Ascending aorta (tissue), 2 donors: ENCODE measurements at places on chromosomes 2 and 18. TPM values are rescaled to one million over a fixed set of nuclear protein-coding genes. Genes with fewer than 3 reads are reported as not detected.
A peak's percentile ranks its signal among the peaks of the same experiment; 100 is the strongest.

GRCh38 chr2:105969552-105969951 lies 224.5 kb downstream of the UXS1 start:
- no peak overlapping the region for H3K27ac ChIP-seq
- no peak for DNase-seq
- no peaks in the 10 kb centered on the region for H3K36me3 ChIP-seq
- H3K27me3 ChIP-seq: no peaks in the 10 kb centered on the region

DNA sequence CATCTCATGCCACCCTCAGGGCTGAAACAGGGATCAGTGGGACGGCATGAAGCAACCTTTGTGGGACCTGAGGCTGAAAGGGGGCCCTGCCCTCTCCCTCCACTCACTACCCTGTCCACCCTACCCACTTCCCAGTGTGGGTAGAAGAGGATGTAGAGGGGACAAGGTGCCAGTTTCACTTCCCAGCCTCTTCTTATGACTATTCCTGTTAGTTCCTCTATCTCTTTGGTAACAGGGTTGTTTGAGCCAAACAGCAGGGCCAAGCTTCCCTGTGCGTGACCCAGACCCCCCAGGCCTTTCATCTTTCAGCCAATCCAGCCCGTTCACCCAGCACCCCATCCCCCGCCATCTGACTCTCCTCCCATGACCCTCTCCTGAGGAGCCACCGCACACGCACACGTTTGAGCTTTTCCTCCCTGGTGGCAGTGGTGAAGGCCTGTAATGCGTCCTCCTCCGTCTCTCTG lies 82.3 kb downstream of the STPG4 start:
- H3K27me3 ChIP-seq: no peaks in the 10 kb centered on the region
- peaks cover 35% of the 10 kb centered on the region for H3K4me1 ChIP-seq
- peak; percentile 41 for DNase-seq
- H3K4me3 ChIP-seq: no peak overlapping the region

DNA sequence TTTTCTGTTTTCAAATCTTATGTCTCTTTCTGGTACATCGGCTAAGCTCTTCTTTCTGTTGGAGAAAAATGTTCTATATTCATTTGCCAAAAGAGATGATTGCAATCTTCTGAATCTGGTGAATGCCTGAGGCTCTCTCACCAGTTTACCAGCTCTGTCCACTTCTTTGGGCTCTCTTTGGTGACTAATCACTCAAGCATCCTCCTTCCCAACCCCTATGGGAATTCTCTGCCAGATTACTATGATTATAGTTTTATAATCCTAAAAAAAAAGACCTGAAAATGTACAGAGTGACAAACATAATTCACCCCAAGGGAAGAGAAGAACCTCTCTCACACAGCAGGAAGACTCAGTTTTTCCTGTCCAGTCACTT lies 187.3 kb downstream of the CAMKMT start:
- no peaks in the 10 kb centered on the region for H3K36me3 ChIP-seq
- no peak overlapping the region for H3K4me3 ChIP-seq

DNA sequence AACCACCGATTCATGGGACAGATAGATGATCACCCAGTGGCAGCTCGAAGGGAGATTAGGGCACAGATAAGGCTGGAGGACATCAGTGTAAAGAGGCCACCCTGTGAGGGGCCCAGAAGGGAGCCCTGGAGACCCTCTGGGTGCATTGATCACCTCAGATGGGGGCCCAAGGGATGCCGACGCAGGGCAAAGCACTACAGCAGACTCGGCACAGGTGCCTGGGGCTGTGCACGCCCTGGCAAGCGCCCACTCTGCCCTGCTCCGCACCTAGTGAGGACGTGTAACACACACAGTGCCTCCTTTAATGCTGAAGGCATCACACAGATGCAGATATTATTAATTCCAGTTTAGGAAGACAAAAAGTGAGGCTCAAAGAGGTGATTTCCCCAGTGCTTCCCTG lies 9.5 kb downstream of the GYPC start:
- peak overlapping the region; percentile 29 for H3K27ac ChIP-seq
- peaks cover 53% of the 10 kb centered on the region for H3K4me1 ChIP-seq
- H3K27me3 ChIP-seq: no peaks in the 10 kb centered on the region
- DNase-seq: no peak
- no peaks in the 10 kb centered on the region for H3K36me3 ChIP-seq
- no peak overlapping the region for H3K4me3 ChIP-seq

- H3K36me3 ChIP-seq: no peaks in the 10 kb centered on the region
- peak overlapping the region; percentile 83 for H3K27ac ChIP-seq
- H3K27me3 ChIP-seq: no peaks in the 10 kb centered on the region
- no peak for DNase-seq
- H3K4me1 ChIP-seq: peaks cover 37% of the 10 kb centered on the region
Measured at GRCh38 chr2:111905990-111906735, 7.8 kb downstream of the MERTK start.

GRCh38 chr2:126823951-126824350 lies 74.7 kb upstream of the TEX51 start:
- H3K27ac ChIP-seq: no peak overlapping the region
- no peaks in the 10 kb centered on the region for H3K27me3 ChIP-seq
- H3K36me3 ChIP-seq: no peaks in the 10 kb centered on the region
- no peak overlapping the region for H3K4me3 ChIP-seq
- no peaks in the 10 kb centered on the region for H3K4me1 ChIP-seq
- DNase-seq: no peak

DNA sequence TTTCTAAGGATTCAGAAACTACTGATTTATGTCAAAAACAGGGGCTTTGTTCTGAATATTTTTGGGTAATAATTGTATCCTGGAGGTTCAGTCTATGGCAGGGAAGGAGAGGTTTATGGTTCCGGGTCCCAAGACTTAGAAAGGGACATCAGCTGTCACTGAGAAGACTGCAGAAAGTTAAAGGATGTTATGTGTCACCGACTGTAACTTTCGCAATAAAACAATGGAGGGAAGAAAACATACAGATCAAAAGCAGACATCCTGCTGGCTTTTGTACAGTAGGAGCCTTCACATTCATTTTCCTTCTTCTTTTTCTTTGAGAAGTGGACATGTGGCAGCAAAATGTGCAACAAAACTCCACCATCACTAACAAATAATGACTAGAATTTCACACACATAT lies 900.7 kb upstream of the SOX11 start:
- H3K4me3 ChIP-seq: no peak overlapping the region
- no peaks in the 10 kb centered on the region for H3K36me3 ChIP-seq
- DNase-seq: no peak

GRCh38 chr2:5894355-5894754 lies 202.2 kb downstream of the SOX11 start:
- no peak overlapping the region for H3K27ac ChIP-seq
- H3K27me3 ChIP-seq: no peaks in the 10 kb centered on the region
- H3K4me1 ChIP-seq: no peaks in the 10 kb centered on the region
- DNase-seq: no peak
- no peak overlapping the region for H3K4me3 ChIP-seq
- no peaks in the 10 kb centered on the region for H3K36me3 ChIP-seq

DNA sequence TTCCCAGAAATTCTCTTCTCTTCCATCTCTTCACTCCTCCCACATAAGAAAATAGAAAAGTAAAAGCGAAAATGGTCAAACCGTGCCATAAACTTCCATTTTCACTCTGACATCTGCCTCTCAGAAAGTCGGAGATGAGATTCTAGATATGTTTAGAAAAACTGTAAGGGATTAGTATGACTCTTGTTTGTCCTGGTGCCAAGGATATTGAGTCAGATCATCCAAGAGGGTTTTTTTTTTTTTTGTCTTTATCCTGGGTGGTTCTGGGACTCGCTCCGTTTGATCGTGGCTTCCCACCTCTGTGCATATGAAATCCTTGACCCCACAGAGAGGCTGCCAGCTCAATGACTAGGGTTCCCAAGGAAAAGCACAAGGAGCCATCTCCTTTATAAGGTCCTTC lies 17.3 kb downstream of the EN1 start:
- no peak overlapping the region for H3K27ac ChIP-seq
- H3K4me3 ChIP-seq: no peak overlapping the region
- no peak for DNase-seq
- H3K36me3 ChIP-seq: no peaks in the 10 kb centered on the region
- H3K4me1 ChIP-seq: no peaks in the 10 kb centered on the region

- peaks cover 18% of the 10 kb centered on the region for H3K4me1 ChIP-seq
- no peak overlapping the region for H3K4me3 ChIP-seq
- H3K27me3 ChIP-seq: no peaks in the 10 kb centered on the region
Measured at GRCh38 chr2:189258616-189259365, 79.2 kb upstream of the COL5A2 start.

- no peaks in the 10 kb centered on the region for H3K36me3 ChIP-seq
- no peak overlapping the region for H3K27ac ChIP-seq
- no peaks in the 10 kb centered on the region for H3K4me1 ChIP-seq
- H3K4me3 ChIP-seq: no peak overlapping the region
- no peak for DNase-seq
Measured at GRCh38 chr2:12045864-12046291, 299.4 kb downstream of the LPIN1 start.

GRCh38 chr2:643761-644160 lies 33.4 kb downstream of the TMEM18 start:
- H3K27ac ChIP-seq: no peak overlapping the region
- no peak overlapping the region for H3K4me3 ChIP-seq
- H3K27me3 ChIP-seq: no peaks in the 10 kb centered on the region
- no peak for DNase-seq

DNA sequence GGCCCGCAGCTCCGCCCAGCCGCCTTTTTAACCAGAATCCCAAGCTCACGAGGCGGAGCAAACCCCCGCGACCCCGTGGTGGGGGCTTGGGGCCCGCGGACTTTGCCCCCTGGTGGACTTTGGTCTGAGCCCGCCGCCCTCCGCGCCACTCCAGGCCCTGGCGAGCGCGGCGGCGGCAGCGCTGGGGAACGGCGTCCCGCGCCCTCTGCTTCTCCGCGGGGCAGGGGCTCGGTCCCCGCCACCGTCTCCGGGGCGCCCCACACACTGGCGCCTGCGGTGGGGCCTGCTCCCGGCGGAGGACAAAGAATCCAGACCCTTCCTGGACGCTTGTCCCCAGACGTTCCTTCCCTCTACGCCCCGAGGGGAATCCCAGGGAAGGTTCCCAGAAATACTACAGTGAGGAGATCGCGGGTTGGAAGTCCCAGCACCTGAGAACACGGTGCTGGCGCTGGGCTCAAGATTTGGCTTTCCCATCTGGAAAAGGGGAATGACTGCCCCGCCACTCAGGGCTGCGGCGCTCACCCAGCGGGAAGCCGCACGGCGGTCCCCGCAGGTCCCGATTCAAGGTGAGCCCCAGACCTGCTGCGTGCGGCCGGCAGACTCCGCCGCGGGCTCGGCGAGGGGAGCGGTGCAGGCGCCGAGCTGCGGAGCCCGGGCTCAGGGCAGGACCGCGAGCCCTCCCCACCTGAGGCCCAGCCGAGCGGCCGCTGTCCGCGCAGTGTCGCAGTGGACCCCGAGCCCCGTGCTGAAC lies at the start of gene HAAO:
Gene HAAO, minus strand, starts transcription at position 1 of the 751 bp plus-strand sequence. CDS start 47 bp downstream, outside the sequence.
- H3K36me3 ChIP-seq: no peaks in the 10 kb centered on the region
- H3K4me3 ChIP-seq: peak within 1 kb of the TSS; percentile 71
- peaks cover 30% of the 10 kb centered on the region for H3K4me1 ChIP-seq
- H3K27ac ChIP-seq: peak within 1 kb of the TSS; percentile 97
- DNase-seq: peak; percentile 83

DNA sequence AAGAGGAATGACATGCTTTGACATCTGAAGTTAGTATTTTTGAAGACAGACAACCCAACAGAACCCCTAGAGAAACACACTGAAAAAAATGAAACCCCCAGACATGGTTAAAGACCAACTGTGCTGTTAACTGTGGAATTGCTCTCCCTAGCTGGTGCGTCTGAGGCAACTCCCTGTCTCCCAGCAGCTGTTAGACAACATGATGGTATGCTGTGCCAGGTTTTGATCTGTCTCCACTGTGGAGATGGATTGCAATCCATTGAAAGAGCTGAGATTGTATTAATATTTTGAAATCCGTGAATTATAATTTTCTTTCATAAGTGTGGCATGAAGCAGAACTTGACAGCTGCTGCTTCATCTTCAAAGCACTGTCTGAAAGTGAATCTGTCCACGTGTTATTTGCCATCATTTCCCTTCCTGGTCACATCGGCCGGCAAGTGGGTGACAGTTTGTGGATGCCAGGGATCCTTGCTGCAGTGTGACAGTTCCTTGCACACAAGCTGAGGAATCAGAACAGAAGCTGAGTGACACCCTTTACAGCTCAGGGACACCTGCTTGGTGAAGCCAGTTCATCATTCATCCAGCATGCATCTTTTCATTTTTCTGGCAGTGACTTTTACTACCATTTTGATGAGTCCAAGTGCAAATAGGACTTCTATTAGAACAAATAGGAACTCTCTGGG lies 58.2 kb upstream of the ACSL3 start:
- no peak for DNase-seq
- H3K27me3 ChIP-seq: no peaks in the 10 kb centered on the region
- no peak overlapping the region for H3K4me3 ChIP-seq
- no peak overlapping the region for H3K27ac ChIP-seq

DNA sequence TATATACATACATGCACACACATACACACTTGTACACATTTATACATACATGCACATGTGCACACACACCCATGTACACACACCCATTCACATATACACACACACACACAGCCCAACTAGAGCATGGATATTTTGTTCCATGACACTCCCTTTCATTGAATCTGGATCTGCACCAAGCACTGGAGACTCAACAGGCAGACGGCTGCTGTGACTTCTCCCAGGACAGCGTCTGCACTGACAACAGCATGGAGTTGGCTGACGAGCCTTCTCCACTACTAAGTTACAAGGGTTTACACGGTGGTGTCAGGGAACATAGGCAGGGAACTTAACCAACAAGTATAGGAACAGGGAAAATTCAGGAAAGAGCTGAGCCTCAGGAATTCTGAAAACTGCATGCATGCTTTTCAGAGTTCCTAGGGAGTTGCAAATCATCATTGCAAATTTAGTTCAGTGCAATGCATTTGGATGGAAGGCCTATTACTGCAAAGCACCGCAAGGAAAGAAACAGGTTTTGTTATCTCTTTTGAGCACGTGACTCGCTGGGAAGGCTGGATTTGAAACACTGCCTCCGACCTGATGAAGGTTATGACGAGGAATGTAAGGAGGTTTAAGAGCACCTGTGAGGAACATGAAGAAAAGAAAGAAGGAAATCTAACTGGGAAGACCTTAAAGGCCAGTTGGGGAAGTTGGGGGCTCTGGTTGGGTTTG lies 35.9 kb downstream of the TMEM18 start:
- no peak overlapping the region for H3K4me3 ChIP-seq
- no peaks in the 10 kb centered on the region for H3K36me3 ChIP-seq
- DNase-seq: no peak

DNA sequence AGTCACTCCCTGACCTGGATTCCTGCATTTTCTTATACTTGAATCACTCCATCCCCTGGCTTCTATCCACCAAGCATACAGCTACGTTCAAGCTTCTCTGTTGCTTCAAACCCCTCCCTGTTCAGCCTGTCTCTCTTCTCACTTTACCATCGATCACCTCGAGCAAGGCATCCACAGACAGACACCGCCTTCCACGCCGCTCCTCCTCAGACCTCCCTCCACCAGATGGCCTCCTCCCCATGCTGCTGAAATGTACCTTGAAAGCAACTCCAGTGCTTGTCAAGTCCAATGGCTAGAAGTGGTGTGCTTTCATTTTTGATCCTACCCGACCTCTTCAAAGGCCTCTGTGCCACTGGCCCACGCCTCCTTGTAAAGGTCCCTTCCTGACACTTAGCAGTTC lies 131.3 kb upstream of the ACAA2 start:
- no peak for DNase-seq
- H3K4me3 ChIP-seq: no peak overlapping the region
- H3K27me3 ChIP-seq: no peaks in the 10 kb centered on the region
- no peaks in the 10 kb centered on the region for H3K4me1 ChIP-seq

GRCh38 chr2:1738646-1739302 lies 5.5 kb downstream of the PXDN start:
- H3K4me3 ChIP-seq: no peak overlapping the region
- no peaks in the 10 kb centered on the region for H3K36me3 ChIP-seq
- peak overlapping the region; percentile 71 for H3K27ac ChIP-seq
- H3K27me3 ChIP-seq: no peaks in the 10 kb centered on the region

The MC5R gene
- not detected for total RNA-seq

The INHA gene
- total RNA-seq: not detected

The OR6B2 gene
- total RNA-seq: not detected

The DSC3 gene
- total RNA-seq: 0.85 TPM

The FBLN7 gene
- total RNA-seq: 0.43 TPM
